Fibroblast of skin of scalp (primary cell): ENCODE measurements at places on chromosomes 5 and 9.
A peak's percentile ranks its signal among the peaks of the same experiment; 100 is the strongest.

DNA sequence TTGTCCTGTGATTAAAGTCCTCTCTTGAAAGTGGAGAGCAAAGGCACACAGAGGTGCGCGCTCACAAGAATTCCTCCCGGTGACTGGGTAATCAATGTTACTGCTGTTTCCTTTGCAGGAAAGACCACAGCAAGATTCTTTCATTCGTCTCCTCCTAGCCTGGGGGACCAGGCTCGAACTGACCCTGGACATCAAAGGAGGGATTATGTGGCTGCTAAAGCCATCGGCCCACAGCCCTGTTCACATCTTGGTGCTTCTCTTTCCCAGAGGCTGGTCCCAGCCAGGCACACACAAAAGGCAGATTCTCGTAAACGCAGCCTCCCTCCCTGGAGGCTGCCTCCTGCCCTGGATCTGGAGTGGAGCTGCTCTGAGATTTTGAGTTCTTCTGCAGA is 230.9 kb downstream of the FANCC start:
- no peak for DNase-seq

GRCh38 chr5:98771382-98772109 is 1.9 kb upstream of the RGMB start:
- peak; percentile 94 for DNase-seq

DNA sequence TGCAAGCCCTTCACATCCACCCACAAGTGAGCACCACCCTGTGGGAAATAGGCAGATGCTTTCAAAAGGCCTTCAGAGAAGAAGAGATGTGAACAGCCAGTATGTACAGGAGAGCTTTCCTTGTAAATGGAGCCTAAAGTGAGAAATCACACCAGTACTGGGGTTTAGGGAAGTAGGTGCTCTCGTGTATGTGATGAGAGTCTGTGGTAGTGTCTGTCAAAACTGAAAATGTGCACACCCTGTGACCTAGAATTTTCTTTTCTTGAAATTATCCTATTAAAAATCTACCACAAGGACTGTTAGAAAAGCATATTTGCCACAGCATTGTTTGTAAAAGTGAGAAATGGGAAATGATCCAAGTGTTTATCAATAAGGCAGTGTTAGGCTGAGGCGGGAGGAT is 16.6 kb downstream of the OTULINL start:
- no peak for DNase-seq

- DNase-seq = peak; percentile 27
Measured at GRCh38 chr5:131423056-131423455, 159.2 kb downstream of the CDC42SE2 start.

GRCh38 chr9:134621558-134622110 is 20.0 kb upstream of the COL5A1 start:
- DNase-seq = no peak

- DNase-seq = no peak
Measured at GRCh38 chr9:126049896-126050604, 276.6 kb upstream of the MVB12B start.
